ENCODE measurements at places on chromosomes 3 and 15. TPM values are rescaled to one million over a fixed set of nuclear protein-coding genes. Genes with fewer than 3 reads are reported as not detected.

The MAGEF1 gene
- 97.3 TPM for total RNA-seq

The SLC6A6 gene
- 9.6 TPM for total RNA-seq

The DCUN1D1 gene
- 33.8 TPM for total RNA-seq

The MME gene
- 0.30 TPM for total RNA-seq

- peak; percentile 47 for ATAC-seq
These were observed 42.9 kb downstream of the AKAP13 start for GRCh38 chr15:85423256-85423655.

GRCh38 chr3:171531716-171532115 is 71.5 kb upstream of the TNIK start:
- ATAC-seq: no peak

DNA sequence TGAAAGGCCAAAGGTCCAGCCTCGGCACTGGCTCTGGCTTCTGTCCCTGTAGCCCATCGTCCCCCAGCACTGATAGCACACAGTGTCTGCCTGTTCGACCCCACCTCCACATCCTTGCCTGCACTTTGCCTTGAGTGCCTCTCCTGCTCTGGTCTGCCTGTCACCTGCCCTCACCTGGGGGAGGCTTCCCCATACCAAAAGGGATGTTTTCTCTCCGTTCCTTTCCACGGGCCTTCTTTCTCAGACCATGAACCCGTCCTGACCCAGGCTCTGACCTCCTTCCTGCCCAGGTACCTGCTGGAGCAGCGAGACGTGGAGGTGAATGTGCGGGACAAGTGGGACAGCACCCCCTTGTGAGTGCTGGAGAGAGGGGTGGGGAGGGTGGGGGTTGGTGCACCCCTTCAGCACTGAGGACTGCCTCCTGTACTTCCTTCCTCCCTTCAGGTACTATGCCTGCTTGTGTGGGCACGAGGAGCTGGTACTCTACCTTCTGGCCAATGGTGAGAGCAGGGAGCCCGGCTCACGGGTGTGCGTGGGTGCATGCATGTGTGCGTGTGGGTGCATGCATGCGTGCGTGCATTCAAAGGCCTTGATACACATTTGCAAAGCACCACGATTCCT is 1.5 kb downstream of the ABTB1 start:
- no peak for ATAC-seq

DNA sequence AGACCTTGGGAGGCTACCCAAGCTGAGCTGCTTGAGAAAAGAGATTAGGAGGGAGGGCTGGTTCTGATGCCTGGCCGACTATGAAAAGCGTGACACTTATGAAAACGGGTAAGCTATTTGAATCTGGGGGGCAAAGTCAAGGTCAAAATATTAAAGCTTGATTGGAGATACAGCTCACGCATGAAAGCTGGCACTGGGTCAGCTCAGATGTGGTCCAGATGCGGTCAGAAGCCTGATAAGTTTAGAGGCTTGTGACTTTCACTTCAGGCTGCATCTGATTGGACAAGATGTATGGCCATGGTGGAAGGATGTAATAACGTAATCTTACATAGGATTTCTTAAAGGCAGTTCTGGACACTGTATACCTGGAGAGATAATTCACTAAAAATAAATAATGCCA is 690.3 kb downstream of the NTRK3 start:
- ATAC-seq: no peak

GRCh38 chr3:192887701-192888100 is 30.0 kb downstream of the MB21D2 start:
- no peak for ATAC-seq

- ATAC-seq: no peak
These were observed 22.9 kb downstream of the LPP start for GRCh38 chr3:188176884-188177283.

DNA sequence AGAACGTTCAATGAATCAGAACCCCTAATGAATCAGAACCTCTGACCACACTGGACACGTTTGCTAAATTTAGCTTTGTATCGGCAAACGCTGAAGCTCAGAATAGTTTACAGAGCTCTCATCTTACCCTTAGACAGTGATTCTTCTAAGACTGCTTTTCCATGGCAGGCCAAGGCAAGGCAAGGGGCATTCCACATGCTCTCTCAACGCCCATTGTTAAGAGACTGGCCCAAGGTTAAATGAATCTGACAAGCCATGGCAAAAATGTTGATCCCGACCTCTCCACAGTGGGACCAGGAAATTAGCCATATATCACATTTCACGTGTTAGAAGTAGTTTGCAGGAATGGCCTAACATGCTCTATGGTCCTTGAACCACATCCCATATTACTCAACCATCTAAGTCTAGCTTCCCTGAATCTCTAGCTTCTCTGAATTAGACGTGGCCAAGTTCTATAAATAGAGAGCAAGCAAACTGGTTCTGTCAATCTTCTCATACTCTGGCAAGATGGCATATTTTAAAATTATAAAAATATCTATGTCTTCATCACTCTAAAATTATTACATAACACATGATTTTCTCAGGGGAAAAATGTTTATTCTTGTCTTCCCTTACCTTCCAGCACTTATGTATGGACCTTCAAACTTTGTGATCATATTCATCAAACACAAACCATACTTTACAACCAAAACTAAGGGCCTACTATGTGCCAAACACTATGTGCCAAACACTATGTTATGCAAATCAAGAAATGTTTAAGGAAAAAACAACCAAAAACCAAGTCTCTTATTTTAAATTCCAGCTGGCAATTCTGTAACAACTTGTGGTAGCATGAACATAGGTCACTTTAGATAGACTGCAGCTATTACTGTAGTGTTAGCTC is 54.3 kb downstream of the AAGAB start:
- ATAC-seq: no peak

All from motor neuron (in vitro differentiated cells).